ENCODE measurements at places on chromosomes 11 and 22.
A peak's percentile ranks its signal among the peaks of the same experiment; 100 is the strongest.

DNA sequence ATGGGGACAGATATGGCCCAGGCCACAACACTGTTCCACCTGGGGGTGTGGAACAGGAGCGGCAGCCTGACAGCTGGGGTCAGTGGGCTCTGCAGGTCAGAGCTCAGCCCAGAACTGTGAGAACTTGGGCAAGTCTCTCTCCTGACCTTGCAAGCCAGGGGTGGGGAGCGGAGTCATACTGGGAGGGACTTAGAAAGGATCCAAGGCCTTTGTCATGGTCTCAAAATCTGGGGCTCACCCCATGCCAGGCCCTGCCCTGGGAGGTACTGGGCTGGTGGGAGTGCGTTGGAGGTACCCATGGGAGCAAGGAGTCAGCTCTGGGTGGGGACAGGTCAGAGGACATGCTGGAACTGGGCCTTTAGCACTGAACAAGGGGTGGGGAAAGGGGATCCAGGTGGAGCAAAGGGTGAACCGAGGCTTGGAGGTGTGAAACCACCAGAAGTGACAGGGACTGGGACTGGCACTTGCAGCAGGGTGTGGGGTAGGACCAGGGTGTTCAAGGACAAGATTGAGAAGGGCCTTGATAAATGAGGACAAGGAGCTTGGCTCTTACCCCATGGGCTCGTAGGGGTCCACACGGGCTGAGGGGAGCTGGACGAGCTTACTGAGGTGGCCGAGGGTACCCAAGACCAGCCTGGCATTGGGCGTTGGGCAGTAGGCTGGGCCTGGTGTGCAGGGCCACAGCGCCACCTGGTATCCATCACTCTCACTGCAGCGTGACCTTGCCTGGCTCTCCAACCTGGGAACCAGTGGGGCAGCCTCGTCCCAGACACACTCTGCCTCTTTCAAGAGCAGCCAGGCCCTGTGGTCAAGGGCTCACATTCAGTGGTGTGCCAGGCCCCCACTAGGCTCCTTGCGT, 7.4 kb upstream of the PMM1 start:
- DNase-seq, result peak; percentile 76

DNA sequence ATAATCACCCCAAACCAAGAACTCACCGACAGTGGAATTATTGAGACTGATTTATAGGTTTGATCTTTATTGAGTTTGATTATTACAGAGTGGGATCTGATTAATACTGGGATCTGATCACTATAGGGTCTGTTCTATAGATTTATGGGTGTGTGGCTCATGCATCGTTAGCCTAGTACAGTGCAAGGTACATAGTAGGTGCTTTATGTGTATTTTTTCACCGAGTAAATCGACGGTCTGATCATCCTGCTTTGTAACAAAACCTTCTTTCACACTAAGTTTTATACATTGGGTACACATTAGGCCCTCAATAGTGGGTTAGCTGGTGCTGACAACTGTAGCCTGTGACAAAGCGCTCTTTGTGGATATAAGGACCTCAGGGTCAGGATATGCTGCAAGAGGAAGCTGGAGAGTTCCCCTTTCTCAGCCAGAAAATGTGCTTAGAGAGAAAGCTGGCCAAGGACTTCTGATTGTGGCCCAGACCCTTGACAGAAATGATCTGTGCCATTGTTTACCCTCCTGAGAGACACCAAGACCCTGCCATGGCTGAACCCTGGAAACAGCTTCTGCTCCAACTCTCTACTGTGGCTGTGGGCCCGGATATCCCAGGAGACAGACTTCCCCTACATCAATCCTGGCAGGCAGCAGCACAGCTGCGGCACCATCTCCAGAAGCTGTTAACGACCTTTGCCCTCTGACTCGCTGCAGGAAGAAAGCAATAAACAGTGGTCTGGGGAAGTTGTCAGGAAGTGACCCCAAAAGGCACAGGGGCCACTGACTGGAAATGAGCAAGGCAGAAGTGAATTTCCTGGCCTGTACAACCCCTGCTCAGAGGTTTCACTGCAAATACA, 16.1 kb upstream of the TPP1 start:
- DNase-seq, result no peak

GRCh38 chr11:66066751-66067150, 3.3 kb upstream of the PACS1 start:
- no peak for DNase-seq

DNA sequence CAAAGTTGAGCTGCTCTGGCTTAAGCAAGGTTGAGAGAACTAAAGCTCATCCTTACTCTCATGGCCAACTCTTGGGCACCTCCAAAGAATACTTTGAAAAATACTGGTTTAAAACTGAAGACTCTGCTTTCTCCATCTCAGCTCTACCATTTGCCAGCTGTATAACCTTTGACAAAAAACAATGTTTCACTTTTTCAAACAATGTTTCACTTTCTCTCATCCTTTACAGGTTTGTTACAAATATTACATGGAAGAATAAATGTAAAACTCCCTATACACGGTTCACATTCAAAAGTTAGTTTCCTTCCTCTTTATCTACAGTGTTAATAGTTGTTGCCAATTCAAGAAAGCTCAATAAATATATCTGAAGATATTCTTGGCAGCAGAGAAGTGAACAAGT, 19.2 kb downstream of the AMBRA1 start:
- no peak for DNase-seq

DNA sequence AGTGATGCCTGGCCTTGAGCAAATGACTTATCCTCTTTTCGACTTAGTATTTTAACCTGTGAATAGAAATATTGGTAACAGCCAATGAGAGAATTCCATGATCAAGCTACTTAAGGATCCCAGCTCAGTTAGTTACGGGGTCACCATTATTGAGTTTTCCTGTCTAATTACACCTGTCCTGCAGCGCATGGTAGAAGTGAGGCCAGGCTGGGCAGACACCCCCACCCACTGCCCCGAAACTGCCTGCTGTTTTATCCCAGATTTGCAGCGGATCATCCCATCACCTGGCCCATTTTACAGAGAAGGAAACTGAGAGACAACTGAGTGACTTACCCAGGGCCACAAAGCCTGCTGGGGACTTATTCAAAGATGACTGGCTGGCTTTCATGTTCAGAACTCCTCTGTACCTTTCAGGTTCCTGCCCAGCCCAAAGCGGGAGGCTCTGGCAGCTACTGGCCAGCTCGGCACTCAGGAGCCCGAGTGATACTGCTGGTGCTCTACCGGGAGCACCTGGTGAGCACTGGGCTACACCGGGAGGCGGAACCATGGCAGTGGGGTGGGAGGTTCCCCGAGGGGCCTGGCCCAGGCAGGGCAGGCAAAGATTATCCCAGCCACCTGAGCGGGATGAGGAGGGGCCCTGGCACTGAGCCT, 1.4 kb downstream of the MUS81 start:
- no peak for DNase-seq

- DNase-seq, result no peak
These were observed 12.7 kb upstream of the IL2RB start for GRCh38 chr22:37162221-37163095.

DNA sequence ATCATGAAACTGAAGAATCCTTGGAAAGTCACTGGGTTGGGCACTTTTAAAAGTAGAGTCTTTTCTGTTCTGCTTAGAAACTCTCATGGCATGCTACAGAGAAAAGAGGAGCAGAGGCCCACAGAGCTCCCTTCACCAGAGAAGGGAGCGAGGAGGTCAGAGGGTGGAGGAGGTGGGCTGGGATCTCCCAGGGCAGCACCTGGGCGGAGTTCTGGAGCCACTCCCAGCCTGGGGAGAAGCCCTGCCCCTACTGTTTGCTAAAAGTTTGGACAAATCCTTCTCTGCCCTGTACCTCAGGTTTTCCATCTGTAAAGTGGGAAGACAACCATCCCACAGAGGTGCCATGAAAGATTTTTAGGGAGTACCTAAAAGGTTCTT, 299.1 kb downstream of the KIRREL3 start:
- DNase-seq, result no peak

GRCh38 chr11:46247659-46248058, 29.8 kb upstream of the CREB3L1 start:
- no peak for DNase-seq

All from liver (tissue), 10 donors.